Activated CD4-positive, alpha-beta memory T cell treated with anti-CD3 and anti-CD28 coated beads, Interleukin-2, amount 10 ng/mL, durations not matched to agents 7 days and 5 days (primary cell): ENCODE measurements at places on chromosomes 7 and 10. TPM values are rescaled to one million over a fixed set of nuclear protein-coding genes. Genes with fewer than 3 reads are reported as not detected.

The C10orf62 gene
- total RNA-seq = not detected

The MBL2 gene
- not detected for total RNA-seq

The TECPR1 gene
- total RNA-seq = 69.4 TPM

The REPIN1 gene
- total RNA-seq = 42.9 TPM

GRCh38 chr10:37436357-37436756 lies 311.0 kb downstream of the ANKRD30A start:
- DNase-seq = no peak

- DNase-seq = peak; percentile 50
Measured at GRCh38 chr10:12042409-12042796, 206 bp downstream of the UPF2 start.

- DNase-seq = no peak
Measured at GRCh38 chr10:11958956-11959355, 83.7 kb downstream of the UPF2 start.

- no peak for DNase-seq
Measured at GRCh38 chr10:69899727-69900595, 98.3 kb downstream of the COL13A1 start.

- peak; percentile 74 for DNase-seq
Measured at GRCh38 chr7:122143751-122144711, at the start of gene AASS. Gene AASS (minus strand): TSS chr7:122144249. CDS start chr7:122133726, 10,523 bp downstream.

DNA sequence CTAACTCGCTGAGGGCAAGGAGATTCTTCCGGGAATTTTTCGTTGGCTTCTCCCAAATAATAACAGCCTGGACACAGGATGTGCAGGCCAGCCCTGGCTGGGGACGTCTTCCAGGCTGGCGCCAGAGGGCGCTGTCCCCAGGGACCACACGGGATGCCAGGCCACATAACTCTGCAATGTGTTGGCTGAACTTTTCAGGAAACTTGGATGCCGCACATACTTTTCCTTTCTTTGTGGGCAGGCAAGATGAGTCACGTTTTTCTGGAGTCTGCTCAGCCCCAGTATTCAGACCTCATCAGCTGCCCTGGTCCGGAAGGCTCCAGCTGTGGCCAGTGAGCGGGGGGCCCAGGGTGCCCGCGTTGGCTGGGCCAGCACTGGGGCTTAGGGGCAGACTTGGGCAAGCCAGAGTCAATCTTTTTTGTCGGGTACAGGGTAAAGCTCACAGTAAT lies 122.7 kb downstream of the PRKAG2 start:
- DNase-seq = no peak

- no peak for DNase-seq
Measured at GRCh38 chr7:121366852-121367431, 29.2 kb downstream of the FAM3C start.

DNA sequence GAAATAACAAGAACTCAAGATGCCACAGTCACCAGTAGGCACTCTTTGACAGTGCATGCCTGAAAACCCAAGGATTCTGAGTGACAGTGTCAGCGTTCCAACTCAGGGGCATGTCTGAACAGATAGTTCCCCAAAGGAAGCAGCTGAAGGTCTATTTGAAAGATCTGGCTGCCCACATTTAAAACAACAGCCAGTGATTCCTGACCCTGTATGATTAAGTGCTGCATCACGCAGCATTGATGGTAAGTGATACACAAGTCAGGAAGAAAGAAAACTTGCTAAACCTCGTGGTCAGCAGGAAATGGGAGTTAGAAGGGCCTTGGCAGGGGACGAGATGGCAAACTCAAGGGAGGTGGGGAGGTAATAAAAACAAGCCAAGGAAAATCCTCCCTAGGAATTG lies 1013.1 kb downstream of the TYW1 start:
- DNase-seq = no peak

GRCh38 chr10:130254662-130255061 lies 118.5 kb downstream of the GLRX3 start:
- peak; percentile 29 for DNase-seq

GRCh38 chr10:126290232-126290631 lies 98.0 kb downstream of the ADAM12 start:
- no peak for DNase-seq
